ENCODE measurements at places on chromosomes 6 and 20.
A peak's percentile ranks its signal among the peaks of the same experiment; 100 is the strongest.

DNA sequence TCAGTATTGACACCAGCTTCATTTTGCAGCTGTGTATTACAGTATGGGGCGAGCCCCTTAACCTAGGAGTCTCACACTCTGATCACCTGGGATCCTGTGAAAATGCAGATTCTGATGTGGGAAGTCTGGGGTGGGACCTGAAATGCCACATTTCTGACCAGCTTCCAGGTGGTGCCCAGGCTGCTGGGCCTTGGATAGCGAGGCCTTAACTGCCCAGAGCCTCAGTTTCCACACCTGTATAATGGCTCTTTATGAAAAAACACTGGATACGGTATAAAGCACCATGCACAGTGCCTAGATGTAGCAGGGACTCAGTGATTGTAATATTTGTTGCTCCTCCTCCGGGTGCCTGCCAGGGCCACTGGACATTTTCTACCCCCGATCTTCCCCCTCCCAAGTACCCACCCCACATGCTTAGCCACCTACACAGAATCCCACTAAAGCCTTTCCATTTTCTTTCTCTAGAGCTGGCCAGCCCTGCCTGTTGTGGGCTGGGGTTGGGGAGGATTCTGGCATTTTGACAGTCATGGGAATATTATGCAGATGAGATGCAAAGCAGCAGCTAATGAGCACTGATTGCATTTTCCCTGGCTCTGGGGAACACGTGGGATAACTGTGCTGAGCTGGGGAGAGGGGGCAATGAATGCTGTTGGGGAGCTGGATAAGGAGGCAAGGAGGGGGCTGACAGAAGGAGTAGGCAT, 44.8 kb downstream of the SPDEF start:
- no peak for DNase-seq

- no peak for DNase-seq
Measured at GRCh38 chr20:15854911-15855310, 718.3 kb downstream of the KIF16B start.

DNA sequence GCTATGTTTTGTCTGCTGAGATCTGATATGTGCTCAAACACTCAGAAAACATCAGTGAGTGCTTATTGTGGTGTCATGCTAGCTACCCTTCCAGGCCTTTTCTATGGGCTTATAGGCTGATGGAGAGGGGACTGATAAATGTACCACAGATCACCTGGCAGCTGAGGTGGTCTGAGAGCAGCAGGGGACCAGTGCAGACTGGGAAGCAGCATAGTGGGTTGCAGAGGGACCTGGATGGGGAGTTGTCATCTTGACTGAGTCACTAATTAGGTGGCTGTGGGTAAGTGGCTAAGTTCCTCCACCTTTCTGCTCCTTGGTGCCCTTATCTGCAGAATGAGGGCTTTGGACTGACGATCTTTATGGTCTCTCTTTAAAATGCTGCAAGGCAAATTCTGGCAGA, 2.8 kb downstream of the TMEM200A start:
- DNase-seq: no peak

DNA sequence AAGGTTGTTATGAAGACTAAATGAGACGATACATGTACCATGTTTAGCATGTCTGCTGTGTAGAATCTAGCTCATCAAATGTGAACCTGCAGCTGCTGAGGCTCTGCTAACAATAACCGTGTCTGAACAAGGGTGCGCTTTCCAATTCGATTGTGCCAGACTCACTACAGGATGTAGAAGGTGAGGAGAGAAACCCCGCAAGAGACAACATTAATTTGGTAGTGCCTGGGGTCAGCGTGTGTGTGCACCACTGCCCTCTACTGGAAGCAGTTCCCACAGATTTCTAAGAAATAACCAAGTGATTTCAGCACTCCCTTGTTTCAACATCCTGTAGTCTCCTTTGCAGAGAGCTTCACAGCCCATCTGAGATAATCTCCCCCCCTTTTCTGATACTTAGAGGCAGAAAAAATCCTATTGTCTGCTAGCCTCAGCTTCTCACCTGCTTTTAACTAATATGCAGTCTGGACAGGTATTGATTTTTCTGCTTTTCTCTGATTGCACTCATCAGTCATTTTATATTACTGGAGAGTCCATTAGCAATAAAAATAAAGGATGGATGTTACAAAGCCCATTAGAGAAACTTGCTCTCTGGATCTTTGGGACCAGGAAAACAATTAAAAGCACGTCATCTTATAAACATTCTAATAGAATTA, 96.7 kb upstream of the BACH2 start:
- DNase-seq: peak; percentile 73

- no peak for DNase-seq
Measured at GRCh38 chr6:113350461-113350860, 506.7 kb upstream of the MARCKS start.

DNA sequence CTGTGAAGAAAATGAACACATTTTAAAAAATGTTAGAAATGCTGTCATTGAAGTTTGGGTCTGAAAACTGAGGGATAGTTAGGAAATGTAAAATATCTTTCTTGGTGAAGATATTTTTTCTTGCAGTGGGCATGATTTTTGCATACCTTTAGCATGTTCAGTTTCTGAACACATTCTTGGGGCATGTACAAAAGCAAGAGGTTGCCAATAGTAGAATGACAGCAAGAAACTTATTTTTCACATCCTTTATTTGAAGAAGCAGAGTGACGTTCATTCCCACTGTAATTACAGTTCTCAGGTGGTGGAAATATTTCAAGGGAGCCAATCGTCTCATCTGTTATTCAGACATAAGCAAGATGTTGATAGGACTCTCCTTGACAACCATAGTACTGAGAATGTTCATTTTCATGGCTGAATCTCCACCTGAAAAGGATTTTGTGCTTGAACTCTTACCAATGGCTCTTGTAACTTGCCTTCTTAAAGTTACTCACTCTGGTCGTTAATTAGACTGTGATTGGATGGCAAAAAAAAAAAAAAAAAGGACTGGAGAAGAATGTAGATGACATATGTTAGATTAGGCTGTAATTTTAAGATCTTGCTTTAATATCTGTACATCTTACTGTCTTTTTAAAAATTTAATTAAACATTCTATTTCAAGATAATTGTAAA, 74.4 kb downstream of the DOK5 start:
- DNase-seq: no peak

DNA sequence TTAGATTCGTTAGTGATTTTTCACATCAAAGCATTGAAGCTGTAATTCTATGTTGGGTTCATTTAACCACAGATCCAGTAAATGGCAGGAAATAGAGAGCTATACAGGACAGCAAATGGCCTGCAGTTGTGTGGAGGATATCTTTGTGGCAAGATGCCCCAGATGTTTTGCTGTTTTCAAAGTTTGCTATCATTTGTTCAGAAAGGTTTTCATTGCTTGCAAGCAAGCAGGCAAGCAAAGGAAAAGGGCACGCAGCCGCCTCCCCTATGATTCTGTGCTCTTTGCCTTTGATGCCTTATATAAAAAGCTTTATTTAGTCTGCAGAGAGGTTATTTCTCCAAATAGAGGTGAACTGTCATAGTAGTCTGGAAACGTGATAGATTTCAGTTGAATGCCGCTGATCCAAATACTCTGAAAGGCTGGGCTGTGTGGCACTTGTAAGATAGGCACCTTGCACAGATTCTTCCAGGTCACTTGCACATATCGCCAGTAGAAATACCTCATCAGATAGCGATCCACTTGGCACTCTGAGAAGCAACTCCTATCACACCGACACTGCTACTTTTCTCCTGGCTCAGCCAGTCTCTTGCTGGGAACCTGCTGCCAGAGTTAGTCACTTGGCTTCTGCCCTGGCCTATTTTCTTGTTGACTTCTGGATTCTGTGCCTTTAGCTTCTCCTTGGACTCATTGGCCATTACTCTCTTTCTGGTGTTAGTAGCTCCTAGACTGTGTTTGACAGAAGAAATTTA, 66.4 kb downstream of the UTRN start:
- no peak for DNase-seq

- no peak for DNase-seq
Measured at GRCh38 chr6:148864941-148865340, 118.1 kb downstream of the UST start.

GRCh38 chr20:25525295-25525694, 60.0 kb downstream of the NINL start:
- DNase-seq: no peak

DNA sequence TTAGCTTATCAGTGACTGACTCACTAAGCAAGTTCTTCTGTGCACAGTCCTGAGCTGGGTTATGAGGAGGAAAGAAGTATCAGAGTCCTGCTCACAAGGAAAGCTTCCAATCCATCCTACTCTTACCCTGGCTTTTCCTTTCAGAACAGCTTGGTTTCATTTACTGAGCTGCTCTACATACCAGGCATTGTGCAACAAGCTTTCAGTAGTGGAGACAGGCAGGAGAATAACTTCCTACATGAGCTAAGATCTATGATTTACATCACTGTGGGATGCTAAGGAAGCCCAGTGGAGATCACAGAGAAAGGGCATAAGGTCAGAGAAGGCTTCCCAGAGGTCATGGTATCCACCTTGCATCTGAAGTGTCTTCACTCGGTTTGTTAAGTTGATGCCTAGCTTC, 144.5 kb downstream of the MAP3K7 start:
- DNase-seq: no peak

DNA sequence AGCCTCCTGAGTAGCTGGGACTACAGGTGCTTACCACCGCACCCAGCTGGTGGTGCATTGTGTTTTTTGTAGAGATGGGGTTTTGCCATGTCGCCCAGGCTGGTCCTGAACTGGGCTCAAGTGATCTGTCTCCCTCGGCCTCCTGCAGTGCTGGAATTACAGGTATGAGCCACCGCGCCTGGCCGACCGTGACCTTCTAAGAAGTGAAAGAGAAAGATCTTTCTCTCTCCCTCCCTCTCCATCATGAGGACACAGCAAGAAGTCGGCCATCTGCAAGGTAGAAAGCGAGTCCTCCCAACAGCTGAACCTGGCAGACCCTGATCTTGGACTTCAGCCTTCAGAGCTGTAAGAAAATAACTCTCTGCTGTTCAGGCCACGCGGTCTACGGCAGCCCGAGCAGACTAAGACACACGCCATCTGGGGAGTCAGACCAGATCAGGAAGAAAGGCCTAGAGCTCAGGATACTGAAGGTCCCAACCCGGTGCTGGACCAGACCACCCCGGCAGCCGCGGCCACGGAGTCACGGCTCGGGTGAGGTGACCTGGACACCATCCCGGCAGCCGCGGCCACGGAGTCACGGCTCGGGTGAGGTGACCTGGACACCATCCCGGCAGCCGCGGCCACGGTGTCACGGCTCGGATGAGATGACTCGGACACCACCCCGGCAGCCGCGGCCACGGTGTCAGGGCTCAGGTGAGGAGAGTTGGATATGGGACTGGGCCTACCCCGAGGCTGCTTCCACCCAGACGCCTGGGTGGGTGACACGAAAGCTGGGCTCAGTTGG, 9.6 kb downstream of the GMEB2 start:
- no peak for DNase-seq

- no peak for DNase-seq
Measured at GRCh38 chr20:14919501-14920081, 582.2 kb upstream of the FLRT3 start.

DNA sequence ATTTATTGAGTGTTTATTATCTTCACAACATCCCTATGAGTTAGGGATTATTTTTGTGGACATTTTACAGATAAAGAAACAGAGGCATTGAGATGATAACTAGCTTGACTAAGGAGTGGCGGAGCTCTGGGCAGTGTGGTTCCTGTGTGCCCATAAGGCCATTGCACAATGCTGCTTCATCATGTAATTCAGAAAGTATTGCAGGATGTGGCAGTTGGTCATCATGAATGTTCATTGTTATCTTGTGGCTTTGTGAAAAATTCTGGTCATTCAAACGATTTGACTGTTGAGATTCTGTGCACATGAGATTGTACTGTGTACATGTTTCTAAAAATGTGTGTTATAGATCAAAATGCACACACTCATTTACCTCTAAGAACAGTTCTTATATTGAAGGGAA, 150.8 kb downstream of the ESR1 start:
- no peak for DNase-seq

- no peak for DNase-seq
Measured at GRCh38 chr6:166045173-166045859, 122.3 kb downstream of the TBXT start.

DNA sequence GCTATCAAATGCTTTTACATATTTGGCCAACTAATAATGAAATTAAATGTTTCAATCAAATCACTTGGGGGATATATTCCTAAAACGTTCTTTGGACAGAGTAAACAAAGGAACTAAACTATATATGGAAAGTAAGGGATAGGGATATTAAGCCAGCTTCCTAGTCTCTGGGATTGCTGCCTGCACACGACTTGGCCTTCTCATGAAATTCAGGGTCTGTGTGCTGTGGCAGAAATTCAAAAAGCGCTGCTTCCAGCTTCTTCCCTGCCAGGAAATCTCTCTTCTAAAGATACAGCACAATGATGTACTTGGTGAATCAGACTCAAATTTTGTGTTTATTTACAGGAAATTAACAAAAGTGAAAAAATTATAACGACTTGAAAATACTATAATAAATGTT, 206.3 kb upstream of the RAB32 start:
- DNase-seq: no peak

DNA sequence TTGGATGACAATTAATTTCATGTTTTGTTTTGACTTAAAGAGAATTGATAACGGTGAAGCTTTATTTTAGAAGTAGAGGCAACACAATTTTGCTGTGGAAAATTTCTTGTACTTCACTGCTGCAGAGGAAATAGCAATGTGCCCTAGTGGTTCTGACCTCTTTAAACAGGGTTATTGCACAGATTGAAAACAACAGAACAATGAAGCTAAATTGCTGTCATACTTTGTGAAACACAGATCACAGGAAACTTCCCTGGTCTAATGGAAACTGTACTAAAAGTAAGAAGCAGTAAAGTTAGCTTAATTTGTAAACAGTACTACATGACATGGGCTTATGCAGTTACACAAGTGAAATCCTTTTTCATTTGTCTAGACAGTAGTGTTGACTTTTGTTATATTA, 31.3 kb downstream of the OR2A4 start:
- DNase-seq: no peak

- no peak for DNase-seq
Measured at GRCh38 chr6:43935921-43936439, 166.0 kb downstream of the VEGFA start.

GRCh38 chr6:6191476-6191875, 129.0 kb downstream of the F13A1 start:
- DNase-seq: no peak
